ENCODE measurements at places on chromosomes 7 and 10. TPM values are rescaled to one million over a fixed set of nuclear protein-coding genes. Genes with fewer than 3 reads are reported as not detected.

Gene GPR22
- polyA plus RNA-seq = not detected

GRCh38 chr10:103457176-103457712, 1.5 kb downstream of the CALHM1 start:
- no peaks in the 10 kb centered on the region for H3K27me3 ChIP-seq
- H3K27ac ChIP-seq = no peak overlapping the region

- no peak for DNase-seq
- peaks cover 15% of the 10 kb centered on the region for H3K27me3 ChIP-seq
- no peaks in the 10 kb centered on the region for H3K4me1 ChIP-seq
- H3K36me3 ChIP-seq = no peaks in the 10 kb centered on the region
- H3K27ac ChIP-seq = no peak overlapping the region
These were observed 302.9 kb downstream of the WDR37 start for GRCh38 chr10:1358860-1359625.

- H3K4me1 ChIP-seq = no peaks in the 10 kb centered on the region
- H3K27me3 ChIP-seq = no peaks in the 10 kb centered on the region
- no peaks in the 10 kb centered on the region for H3K36me3 ChIP-seq
- DNase-seq = no peak
These were observed 125.6 kb downstream of the CCDC71L start for GRCh38 chr7:106535234-106535932.

- no peaks in the 10 kb centered on the region for H3K4me1 ChIP-seq
- no peak for DNase-seq
- H3K36me3 ChIP-seq = no peaks in the 10 kb centered on the region
- H3K4me3 ChIP-seq = no peak overlapping the region
These were observed 252.1 kb upstream of the TMEM229A start for GRCh38 chr7:124284937-124285336.

Gene STAG3
- not detected for polyA plus RNA-seq
